Hematopoietic multipotent progenitor cell treated with erythropoietin and hydrocortisone succinate and interleukin-3 and kit ligand, for 6 days (in vitro differentiated cells): ENCODE measurements at places on chromosomes 7 and 10.
A peak's percentile ranks its signal among the peaks of the same experiment; 100 is the strongest.

DNA sequence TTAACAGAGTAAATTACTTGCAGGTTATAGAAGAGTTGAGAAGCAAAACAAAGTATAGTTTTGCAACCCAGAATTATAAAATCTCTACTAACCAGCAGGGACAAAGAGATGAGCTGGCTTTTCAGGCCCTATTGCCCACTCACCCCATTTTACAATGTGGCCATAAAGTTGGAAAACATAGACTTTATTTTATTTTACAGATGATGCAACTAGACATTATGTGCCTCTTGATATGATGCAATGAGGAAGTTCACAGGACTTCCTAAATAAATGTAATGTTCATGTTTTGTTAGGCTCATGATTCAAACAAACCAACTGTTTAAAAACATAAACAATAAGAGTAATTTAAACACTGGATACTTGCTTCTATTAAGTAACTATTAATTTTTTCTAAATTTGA, 141.1 kb upstream of the WNT16 start:
- peak; percentile 22 for DNase-seq

DNA sequence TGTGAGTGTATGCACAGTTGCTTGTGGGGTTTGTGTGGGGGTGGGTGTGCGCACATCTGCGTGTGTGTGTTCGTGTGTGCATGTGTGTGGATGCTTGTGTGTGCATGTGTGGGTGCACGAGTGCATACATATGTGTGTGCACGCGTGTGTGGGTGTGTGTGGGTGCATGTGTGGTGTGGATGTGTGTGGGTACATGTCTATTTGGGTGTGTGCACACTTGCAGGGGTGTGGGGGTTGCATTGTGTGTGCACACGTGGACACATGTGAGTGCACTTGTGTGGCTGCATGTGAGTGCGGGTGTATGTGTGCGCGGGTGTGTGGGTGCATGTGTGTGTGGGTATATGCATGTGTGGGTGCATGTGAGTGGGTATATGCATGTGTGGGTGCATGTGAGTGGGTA, 73.7 kb downstream of the NKX6-2 start:
- DNase-seq, result no peak

DNA sequence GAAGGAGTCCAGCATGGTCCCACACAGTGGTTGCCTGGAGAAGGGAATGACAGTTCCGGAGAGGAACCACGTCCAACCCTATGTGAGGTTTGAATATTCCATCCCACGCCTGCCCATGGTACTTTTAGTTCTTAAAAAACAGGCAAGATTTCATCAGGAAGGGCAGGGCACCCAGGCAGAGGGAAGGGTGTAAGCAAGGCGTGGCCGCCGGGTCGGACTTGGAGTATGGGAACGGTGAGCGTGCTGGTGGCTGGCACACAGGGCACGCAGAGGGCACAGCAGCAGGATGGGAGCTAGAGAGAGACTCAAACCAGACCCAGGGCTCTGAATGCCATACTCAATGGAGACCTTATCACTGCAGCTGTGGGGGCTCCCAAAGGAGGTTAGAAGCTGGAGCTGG, 34.3 kb downstream of the FAM53B start:
- no peak for DNase-seq

DNA sequence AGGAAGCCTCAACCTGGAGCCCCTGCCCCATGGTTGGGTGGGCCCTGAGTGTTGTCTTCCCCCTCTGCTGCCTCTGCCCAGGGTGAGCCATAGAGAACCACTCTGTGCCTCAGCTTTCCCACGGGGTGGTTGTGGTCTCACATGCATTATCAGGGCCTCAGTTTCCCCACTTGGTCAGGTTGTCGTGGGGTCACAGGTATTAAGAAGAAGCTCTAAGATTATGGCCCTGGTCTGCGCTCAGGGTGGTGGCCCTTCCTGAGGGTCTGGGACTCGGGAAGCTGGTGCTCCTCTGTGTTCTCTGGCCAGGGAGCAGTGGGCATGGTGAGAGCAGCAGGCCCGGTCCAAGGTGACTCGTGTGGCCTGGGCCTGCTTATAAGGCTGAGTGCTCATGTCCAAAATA, 17.8 kb downstream of the LRRC27 start:
- DNase-seq, result no peak

- DNase-seq, result peak; percentile 55
These were observed 99.0 kb downstream of the ADRA2A start for GRCh38 chr10:111175787-111176186.

DNA sequence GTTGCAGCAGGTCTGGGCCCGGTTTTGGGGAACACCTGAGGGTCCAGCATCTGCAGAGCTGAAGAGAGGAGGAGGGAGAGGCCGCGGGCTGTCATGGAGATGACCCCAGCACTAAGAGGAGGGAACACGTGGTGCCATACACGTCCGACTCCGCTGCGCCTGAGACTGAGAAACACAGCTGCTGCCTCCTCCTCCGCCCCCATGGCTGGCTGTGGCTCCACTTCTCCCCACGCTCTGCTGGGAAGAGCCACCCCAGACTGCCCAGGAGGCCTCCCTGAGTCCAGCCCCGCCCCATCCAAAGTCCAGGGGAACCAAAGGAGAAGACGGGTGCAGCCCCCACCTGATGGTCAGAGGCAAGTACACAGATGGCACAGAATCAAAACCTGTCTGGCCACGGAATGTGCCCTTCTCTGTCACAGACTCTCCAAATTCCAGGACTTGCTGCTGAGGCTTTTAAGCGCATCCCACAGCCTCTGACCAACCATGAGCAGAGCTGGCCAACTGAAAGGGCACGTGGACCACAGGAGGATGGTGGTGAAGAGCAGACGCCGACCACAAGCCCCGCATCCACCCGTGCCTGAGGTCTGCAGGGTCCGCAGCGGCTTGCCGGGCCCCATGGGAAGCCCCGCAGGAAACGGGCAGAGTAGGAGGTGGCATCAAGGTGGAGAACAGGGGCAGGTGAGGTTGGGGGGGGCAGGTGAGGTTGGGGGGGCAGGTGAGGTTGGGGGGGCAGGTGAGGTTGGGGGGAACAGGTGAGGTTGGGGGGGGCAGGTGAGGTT, 24.0 kb downstream of the STK32C start:
- DNase-seq, result no peak

- DNase-seq, result no peak
These were observed 320.9 kb upstream of the NPSR1 start for GRCh38 chr7:34337163-34337562.

- DNase-seq, result no peak
These were observed 62.4 kb downstream of the NRP1 start for GRCh38 chr10:33271969-33272583.

DNA sequence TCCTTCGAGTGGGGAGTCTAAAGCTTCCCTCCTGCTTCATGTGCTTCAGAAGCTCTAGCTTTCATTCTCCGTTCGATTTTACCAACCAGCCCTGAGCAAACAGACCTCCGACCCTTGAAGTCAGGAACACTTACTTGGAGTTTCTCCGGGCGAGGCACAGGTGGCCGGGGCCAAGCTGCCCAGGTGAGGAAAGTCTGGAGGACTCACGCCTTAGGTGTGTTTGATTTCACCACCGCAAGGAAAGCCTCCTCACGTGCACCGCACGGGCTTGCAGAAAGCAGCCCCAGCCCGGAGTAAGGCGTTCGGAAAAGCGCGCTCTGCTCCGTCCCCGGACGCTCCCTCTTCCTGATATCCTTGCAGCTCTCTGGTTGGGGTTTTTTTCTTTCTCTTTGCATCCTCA, 30.1 kb upstream of the CNPY1 start:
- DNase-seq, result no peak

DNA sequence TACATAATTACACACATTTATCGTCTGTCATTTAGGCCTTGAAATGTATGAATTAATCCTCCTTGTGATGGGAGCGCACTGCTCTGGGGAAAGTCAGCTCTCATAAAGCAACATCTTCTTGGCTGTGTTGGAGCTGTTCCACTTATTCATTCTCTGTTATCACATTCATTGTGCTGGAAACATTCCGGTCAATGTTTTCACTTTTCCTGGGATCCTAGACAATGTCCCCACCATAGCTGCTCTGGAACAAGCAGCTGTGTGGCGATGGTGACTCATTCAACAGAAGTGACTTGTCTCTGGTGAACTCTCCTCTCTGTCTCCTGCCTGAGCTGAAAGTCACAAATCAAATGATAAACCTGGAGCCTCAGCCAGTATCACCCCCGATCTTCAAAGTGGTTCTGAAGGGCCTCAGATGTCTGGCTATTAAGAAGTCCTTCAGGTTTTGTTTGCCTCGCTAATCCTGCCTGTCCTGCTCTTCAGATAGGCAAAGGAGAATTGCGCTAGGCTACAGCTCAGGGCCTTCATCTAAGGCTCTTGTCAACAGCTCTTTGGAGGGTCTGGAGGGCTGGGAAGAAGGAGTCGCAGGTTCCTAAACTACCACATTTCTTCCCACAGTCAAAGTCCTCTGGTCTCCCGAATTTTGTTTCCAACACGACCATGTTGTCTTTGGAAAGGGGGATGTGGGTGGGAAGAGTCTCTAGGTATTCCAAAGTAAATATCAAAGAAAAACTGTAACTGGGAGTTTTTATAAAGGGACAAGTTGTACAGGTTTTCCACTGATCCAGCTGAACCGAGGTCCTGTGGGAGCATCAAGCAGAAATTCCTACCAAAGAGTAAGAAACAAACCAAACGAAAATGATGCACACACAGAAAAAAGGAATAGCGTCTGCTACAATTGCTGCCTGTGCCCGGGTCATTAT, 29.3 kb downstream of the KLF6 start:
- DNase-seq, result no peak

DNA sequence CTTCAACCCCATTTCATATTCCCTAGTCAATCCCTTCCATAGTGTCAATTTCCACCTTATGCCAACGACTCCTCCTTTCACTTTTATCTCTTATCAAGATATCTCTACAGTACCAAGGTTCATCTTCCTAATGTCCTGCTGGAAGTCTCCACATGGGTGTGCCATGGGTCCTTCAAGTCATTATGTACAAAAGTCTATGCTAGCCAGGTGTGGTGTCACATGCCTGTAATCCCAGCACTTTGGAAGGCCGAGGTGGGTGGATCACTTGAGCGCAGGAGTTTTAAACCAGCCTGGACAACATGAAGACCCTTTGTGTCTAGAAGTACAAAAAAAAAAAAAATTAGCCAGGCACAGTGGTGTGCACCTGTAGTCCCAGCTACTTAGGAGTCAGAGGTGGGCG, 47.6 kb downstream of the PRTFDC1 start:
- DNase-seq, result no peak

- no peak for DNase-seq
These were observed 91.9 kb upstream of the MBL2 start for GRCh38 chr10:52864201-52865106.

DNA sequence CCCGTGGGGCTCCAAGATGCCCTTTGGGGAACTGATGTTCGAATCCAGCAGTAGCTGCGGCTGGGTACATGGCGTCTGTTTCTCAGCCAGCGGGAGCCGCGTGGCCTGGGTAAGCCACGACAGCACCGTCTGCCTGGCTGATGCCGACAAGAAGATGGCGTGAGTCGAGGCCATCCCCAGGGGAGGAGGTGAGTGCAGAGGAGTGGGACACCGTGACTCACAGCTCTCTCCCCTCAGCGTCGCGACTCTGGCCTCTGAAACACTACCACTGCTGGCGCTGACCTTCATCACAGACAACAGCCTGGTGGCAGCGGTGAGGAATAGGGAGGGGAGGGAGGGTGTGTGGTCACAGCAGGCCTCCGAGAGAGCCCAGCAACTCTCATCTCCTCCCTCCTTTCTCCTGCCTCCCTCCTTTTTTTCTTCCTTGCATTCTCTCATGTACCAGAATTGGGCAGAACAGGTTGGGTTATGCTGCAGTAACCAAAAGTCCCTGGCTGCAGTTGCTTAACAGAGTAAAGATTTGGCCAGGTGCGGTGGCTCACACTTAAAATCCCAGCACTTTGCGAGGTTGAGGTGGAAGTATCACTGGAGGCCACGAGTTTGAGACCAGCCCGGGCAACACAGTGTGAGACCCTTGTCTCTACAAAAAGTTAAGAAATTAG, 16.5 kb downstream of the ARPC1B start:
- no peak for DNase-seq

- peak; percentile 31 for DNase-seq
These were observed 276.5 kb upstream of the TEX47 start for GRCh38 chr7:89072081-89072480.

- peak; percentile 58 for DNase-seq
These were observed 16.9 kb upstream of the PRF1 start for GRCh38 chr10:70619271-70620019.
